ENCODE measurements at places on chromosomes 5 and 9.

DNA sequence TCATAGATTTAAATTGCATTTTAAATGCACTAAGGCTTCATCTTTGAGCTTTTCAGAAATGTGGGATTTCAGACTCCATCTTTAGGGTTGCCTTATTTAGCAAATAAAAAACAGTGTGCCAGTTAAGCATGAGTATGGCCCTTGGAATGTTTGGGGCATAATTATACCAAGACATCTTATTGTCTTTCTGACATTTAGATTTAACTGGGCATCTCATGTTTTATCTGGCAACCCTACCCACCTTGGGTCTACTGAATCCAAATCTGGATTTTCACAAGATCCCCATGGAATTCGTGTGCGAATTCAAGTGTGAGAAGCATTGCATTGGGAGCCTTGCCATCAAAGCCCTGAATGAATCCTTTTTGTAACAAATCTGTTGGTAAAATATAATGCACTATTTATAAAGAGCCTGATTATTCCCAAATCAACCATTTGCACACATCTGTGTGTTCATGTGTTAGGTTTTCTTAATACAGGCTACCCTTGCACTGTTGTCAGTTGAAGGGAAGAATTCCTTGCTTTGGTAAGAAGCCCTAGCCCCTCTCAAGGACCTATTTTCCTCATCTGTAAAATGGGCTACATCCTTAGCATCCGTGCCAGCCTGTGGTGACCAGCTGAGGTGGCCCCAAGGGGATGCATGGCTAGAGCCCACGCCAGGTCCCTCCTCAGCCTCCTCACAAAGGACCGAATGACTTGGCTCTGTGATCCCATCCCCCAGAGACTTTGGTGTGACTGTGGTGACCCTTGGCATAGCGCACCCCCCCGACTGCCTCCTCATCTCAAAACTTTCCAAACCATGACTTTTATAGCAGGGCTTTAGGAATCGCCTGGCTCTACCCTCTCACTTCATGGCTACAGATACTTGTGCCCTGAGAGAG, 8.1 kb downstream of the GSN start:
- DNase-seq, result no peak

- DNase-seq, result no peak
These were observed 357.6 kb upstream of the IRX4 start for GRCh38 chr5:2240118-2240904.

DNA sequence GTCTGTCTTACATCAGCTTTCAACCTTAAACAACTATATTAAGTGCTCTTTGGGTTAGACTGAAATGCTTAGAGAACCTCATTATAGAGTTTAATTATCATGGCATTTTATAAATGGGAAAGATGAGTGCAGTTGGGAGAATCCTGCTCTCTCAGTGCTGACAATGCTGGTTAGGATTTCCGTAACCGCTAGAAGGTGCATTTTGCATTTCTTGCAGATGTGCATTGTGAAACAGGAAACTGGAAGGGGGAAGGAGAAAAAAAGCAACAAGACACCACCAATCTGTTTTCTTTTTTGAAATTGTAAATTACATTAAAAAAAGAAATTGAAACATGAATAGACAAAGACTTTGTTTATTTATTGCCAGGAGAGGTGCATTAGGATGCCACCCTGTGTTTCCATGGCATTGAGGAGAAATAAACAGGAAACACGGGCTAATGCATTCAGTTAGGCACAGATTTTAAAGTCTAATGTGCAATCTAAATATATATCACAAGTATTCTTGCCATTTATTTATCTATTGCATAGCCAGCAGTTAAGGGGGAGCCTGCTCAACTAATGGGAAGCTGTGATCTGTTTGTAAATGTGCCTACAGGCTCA, 478.9 kb downstream of the PSAT1 start:
- no peak for DNase-seq

DNA sequence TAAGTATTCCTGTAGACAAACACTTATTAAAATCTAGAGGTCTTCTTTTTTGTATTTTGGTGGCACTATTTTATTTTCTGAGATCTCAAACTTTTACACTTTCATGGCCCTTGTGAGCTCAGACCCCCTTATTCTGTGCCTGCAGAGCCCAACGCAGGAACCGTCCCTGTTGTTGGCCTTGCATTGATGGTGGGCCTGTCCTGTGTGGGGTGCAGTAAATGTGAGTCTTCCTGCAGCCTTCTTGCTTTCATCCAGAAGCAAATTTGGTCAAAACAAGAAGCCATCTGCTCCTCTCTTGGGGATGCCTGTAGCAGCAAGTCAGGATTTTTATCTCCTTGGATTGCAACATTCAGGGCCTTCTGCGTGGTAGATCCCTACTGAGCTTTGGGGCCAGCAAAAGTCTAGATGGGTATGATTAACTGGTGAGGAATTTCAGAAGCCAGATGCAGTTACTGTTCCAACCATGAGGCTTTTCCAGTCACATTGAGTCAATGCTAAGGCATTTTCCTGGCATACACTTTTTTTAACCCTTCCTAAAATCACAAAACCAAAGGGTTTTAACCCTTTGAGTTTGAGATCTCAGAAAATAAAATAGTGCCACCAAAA, 31.7 kb downstream of the BASP1 start:
- DNase-seq, result no peak

- no peak for DNase-seq
These were observed 309.1 kb downstream of the NSG2 start for GRCh38 chr5:174354571-174354970.

DNA sequence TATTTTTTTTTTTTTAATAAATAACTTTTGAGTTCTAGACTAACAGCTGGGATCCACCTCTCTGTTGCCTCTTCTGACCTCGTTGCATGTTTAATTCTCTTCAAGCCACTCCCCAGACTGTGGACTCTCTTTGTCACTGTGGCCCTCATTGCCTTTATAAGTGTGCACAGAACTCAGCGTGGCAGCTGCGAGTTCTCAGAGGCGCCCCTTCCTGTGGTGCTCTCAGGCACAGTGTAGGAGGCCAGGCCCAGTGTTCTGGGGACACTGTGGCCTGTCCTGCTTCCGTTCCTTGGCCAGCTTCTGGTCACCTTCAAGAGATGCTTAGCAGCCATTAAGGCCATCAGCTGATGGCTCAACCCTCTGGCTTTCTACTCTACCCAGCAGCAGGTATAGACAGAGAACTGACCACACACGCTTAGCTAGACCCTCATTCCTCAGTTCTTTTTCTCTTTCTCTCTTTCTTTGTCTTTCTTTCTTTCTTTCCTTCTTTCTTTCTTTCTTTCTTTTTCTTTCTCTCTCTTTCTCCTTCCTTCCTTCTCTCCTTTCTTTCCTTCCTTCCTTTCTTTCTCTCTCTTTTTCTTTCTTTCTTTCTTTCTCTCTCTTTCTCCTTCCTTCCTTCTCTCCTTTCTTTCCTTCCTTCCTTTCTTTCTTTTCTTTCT, 27.7 kb downstream of the STC2 start:
- DNase-seq, result no peak

DNA sequence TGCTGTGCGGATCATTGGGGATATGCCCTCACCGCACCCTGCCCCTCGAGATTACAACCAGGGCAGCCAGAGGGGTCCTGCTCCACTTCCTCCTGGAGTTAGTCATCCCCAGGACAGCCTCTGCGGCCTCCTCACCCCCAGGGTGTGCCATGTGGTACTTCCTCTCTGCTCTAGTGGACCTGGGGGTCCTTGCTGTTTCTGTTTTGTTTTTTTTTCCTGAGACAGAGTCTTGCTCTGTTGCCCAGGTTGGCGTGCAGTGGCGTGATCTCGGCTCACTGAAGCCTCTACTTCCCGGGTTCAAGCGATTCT, 5.2 kb upstream of the FCN1 start:
- no peak for DNase-seq

GRCh38 chr5:93381057-93381456, 200.0 kb downstream of the NR2F1-AS1 start:
- DNase-seq, result no peak

DNA sequence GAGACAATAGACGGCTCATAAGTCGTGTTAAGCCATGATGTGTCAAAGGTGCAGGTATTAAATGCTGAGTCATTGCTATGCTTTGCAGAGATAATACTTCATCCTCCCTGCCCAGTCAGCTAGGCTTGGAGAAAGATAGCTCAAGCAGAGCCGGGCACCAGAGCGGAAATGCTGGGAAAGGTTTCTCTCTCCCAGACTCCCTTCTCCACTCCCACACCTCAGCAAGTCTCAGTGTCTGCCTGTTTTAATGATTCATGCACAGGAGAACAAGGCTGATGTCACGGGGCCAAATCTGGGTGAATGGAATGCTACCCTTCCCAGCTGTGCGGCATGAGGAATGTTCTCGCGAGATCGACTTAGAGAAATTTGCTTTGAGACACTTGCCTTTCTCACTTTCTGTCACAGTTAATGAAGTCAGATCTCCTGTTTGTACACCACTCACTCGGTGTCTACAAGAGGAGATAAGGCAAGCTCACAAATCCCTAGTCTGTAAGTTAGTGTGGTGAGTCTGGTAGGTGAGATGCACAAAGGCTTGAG, 204.4 kb downstream of the EFNA5 start:
- DNase-seq, result no peak

GRCh38 chr5:83357621-83358231, 113.8 kb upstream of the VCAN start:
- DNase-seq, result no peak

DNA sequence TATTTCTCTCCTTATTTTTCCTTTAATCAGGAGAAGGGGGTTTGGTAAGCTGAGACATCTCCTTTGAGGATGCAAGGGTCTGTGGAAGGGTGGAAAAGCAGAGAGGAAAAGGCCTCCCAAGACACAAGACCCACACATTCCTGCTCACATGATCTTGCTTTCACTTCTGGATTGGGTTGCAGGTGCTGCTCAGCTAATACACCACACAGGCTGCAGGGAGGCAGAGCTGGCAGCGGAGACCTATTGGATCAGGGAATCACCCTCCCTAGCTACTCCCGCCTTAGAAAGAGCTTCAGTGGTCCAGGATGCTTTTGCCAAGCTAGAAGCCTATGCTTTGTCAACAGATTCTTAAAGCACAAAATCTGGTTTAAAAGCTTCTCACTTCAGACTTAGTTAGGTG, 87.6 kb upstream of the IL33 start:
- no peak for DNase-seq

DNA sequence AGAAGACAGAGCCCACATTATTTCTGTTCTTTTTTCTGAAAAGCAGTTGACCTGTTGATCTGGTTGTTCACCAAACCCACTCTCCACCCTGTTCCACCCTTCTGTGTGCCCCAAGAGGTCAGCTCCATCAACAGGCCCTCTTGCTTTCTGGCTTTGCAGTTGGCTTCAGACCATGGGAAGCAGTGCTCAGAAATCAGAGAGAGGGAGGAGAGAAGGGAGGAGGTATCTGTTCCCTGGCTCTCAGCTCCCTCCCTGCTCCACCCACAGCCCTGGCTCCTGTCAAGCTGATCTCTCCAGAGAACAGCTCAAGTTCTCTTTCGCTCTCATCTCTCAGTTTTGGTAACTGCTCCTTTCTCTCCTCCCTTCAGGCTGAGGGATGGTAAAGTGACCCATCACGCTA, 144.2 kb upstream of the RAI14 start:
- DNase-seq, result no peak

- DNase-seq, result no peak
These were observed 216.8 kb downstream of the TUSC1 start for GRCh38 chr9:25461416-25461815.

DNA sequence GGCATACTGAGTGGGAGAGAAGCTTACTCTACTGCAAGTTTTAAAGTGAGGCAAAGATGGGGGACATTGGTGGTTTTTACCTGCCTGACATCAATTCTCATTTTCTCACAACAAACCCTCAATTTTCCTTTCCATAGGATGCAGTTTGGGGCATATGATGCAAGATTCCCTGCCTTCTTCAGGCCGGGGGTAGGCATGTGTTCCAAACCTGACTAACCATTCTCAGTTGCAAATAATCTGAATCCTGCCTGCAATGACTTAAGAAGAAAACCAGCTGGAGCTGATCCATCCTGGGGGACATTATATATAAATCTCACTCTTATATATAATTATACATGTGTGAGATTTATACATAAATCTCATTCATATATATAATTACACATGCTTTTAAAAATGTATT, 223.6 kb upstream of the EFNA5 start:
- no peak for DNase-seq

GRCh38 chr5:69242215-69242927, 7.7 kb downstream of the CDK7 start:
- DNase-seq, result no peak

DNA sequence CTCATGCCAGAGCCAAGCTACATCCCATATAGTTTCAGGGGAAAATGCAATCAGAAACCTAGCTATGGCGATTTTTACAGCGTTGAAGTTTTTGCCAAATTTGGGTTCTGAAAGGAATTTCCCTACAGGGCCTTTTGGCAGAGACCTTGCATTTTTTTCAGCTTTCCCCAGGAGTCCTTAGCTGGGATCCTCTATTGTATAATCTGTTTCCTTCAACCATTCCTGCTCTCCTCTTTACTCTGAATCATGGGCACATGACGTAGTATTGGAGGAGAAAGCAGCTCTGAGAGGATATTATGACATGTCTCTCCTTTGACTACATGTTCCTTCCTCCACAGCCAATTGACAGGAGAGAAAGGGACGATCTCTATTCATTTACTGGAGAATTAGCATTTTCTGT, 118.5 kb upstream of the ERCC6L2 start:
- no peak for DNase-seq
